COR-L47 (cell line): ENCODE measurements at places on chromosomes 12 and 14.

DNA sequence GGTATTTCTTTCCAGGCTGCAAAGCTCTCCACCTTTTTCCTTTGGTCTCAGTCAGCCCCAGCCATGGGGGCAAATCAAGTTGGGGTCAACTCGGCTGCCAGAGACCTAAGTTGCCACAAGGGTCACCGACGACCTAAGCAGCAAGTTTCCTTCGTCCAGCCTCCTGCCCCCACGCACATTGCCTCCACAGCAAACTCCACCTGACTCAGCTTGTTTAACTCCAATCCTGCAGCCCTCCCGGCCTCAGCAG, 767 bp upstream of the KCNMB4 start:
- no peak for DNase-seq

GRCh38 chr14:87615822-87616679, 376.9 kb downstream of the GALC start:
- peak; percentile 54 for DNase-seq

DNA sequence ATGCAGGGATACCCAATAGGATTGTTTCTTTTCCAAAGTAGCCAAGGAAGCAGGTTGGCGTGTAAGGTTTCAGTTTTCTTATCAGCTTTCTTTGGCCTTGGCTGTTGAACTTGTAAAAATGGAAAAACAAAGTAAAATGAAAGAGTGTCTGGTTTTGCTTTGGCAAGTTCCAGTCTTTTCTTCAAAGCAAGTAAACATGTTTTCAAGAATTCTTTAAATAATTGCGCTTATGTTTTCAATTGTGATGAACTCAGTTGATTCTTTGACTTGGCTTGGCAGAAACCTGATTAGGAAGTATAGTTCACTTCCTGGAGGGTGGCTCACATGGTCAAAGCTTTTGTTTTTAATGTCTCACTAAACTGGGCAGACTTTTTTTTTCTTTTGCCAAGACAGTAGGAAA, 112.2 kb upstream of the USP44 start:
- DNase-seq = no peak

DNA sequence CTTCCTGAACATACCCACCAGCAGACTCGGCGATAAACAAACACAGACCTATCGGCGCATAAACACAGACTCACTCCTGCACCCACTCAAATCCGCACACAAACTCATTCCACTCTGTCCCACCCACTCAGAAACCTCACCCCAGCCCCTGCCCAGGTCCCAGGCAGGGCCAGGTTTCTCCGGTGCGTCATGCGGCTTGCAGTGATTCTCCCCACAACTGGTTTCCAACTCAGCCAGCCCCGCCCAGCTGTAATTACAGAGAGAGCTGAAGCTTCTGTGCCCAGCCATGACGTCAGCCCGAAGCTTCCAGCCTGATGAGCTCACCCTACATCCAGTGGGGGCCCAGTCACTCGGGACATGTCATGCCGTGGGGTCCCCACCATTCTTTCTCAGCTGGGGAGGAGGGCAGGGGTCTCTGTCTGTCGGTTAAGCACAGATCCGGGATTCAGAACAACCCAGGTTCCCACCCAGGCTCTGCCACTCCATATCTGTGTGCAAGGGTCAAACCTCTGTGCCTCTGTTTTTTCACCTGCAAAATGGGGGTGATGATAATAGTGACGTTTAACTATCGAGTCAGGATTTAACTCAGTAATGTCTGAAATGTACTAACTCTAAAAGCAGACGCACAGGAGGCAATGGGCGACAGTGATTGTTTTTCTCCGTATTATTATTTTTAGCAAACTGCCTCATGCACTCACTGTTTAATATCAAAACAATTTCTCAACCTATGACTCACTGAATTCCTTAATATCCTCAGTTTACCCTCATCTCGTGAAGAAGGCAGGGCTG, 2.3 kb upstream of the HSPB8 start:
- DNase-seq = peak; percentile 43

- no peak for DNase-seq
These were observed 7.7 kb upstream of the HEATR5A start for GRCh38 chr14:31428011-31428410.

- no peak for DNase-seq
These were observed 207.2 kb downstream of the SLC5A8 start for GRCh38 chr12:101002696-101003419.

GRCh38 chr12:20646239-20646827, 48.8 kb upstream of the SLCO1C1 start:
- peak; percentile 9 for DNase-seq

- no peak for DNase-seq
These were observed 1524.4 kb upstream of the SEL1L start for GRCh38 chr14:83058068-83058467.

DNA sequence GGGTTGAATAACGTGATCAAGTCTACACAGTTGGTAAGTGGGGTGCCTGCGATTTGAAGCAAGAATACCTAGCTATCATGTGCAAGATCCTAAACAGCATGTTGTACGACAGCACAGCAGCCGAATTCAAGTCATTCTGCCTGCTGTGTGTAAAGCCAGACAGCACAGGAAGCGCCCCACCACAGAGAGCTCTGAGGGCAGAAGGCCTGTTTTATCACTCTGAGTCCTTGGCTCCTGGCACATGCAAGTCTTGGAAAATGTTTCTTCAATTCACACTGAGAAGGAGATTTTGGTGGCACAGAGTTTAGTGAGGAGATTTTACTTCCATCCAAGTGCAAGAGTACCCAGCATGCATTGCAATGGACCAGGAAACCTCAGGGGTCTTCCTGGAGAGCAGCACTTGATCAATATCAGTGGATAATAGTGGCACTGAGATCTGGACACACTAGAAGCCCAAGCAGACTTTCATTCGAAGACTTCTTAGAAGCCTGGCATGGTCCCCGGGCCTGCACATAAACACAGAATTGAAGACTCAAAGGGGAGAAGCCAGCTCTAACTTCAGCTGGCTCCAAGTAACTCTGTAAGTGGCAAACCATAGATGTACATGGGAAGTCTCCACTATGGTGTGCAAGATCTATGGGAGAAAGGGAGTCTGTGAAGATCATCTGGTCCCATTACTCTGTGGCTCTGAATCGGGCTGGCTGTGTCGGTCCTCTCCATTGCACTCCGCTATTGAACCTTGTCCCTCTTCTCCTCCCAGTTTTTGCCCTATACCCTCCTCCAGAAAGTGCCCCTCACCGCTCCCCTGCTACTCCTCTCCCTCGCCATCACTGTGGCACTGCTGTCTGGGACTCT, 1.5 kb upstream of the KRT1 start:
- no peak for DNase-seq

- peak; percentile 48 for DNase-seq
These were observed 69.4 kb upstream of the RHOJ start for GRCh38 chr14:63134801-63135200.

DNA sequence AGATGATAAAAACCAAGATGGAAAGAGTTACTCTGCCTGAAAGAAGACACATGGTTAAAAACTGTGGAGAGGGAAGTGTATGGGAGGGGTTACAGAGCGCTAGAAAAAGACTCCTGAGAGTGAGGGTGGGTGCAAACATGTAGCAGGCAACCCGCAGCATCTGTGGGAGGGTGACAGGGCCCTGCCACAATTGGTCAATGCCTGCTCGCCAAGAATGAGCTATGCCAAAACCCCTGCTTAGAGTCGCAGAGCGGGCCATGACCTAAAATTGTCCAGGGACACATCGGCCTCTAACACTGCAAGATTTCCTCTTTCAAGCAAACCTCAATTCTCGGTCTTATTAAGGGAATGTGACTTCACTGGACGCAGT, 700 bp downstream of the PRKAG1 start:
- DNase-seq = no peak
